ENCODE measurements at places on chromosomes 7 and 10.

- H3K27me3 ChIP-seq: no peaks in the 10 kb centered on the region
- peak overlapping the region; percentile 92 for H3K27ac ChIP-seq
- DNase-seq: peak; percentile 65
Observed at GRCh38 chr10:32055478-32056135, 618 bp downstream of the KIF5B start.

- H3K4me1 ChIP-seq: no peaks in the 10 kb centered on the region
- no peak for DNase-seq
- no peak overlapping the region for H3K4me3 ChIP-seq
Observed at GRCh38 chr7:49669285-49669684, 104.2 kb upstream of the VWC2 start.

DNA sequence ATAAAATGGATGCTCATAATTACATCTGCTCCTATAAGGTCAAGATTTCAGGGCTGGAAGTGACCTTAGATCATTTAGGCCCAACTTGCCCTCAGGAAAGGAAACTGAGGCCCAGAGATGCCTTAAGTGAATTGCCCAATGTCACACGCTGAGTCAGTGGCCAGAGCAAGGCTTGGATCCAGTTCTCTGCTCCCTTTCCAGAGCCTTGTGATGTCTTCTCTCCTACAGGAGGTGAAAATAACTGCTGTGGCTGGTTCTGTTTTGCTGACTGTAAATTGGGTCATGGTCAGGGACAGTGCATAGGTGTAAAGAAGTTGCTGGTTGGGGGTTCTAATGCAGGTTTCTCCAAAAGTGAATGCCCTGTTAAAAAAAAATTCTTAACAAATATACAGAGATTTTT, 91.3 kb downstream of the TCF7L2 start:
- H3K36me3 ChIP-seq: no peaks in the 10 kb centered on the region
- peaks cover 14% of the 10 kb centered on the region for H3K4me1 ChIP-seq
- H3K4me3 ChIP-seq: no peak overlapping the region
- no peak overlapping the region for H3K27ac ChIP-seq
- no peaks in the 10 kb centered on the region for H3K27me3 ChIP-seq
- DNase-seq: no peak

GRCh38 chr10:65350611-65351010, 1575.2 kb upstream of the LRRTM3 start:
- DNase-seq: no peak
- no peaks in the 10 kb centered on the region for H3K27me3 ChIP-seq
- H3K27ac ChIP-seq: no peak overlapping the region
- H3K36me3 ChIP-seq: no peaks in the 10 kb centered on the region

- H3K4me1 ChIP-seq: no peaks in the 10 kb centered on the region
- H3K36me3 ChIP-seq: no peaks in the 10 kb centered on the region
- H3K27me3 ChIP-seq: no peaks in the 10 kb centered on the region
- no peak overlapping the region for H3K4me3 ChIP-seq
- H3K27ac ChIP-seq: no peak overlapping the region
Observed at GRCh38 chr7:137296576-137296975, 47.0 kb downstream of the PTN start.

- no peaks in the 10 kb centered on the region for H3K4me1 ChIP-seq
- H3K27me3 ChIP-seq: peaks cover 20% of the 10 kb centered on the region
- no peak for DNase-seq
- no peaks in the 10 kb centered on the region for H3K36me3 ChIP-seq
- H3K27ac ChIP-seq: no peak overlapping the region
Observed at GRCh38 chr7:156143683-156144082, 331.4 kb upstream of the SHH start.

GRCh38 chr10:102633287-102633686, 11.0 kb upstream of the TRIM8 start:
- H3K27ac ChIP-seq: no peak overlapping the region
- H3K27me3 ChIP-seq: no peaks in the 10 kb centered on the region
- peaks cover 9% of the 10 kb centered on the region for H3K36me3 ChIP-seq
- H3K4me1 ChIP-seq: peaks cover 56% of the 10 kb centered on the region
- no peak overlapping the region for H3K4me3 ChIP-seq
- no peak for DNase-seq

- H3K27me3 ChIP-seq: no peaks in the 10 kb centered on the region
- H3K36me3 ChIP-seq: no peaks in the 10 kb centered on the region
- no peak overlapping the region for H3K4me3 ChIP-seq
- no peaks in the 10 kb centered on the region for H3K4me1 ChIP-seq
Observed at GRCh38 chr10:5527332-5528200, 2.8 kb downstream of the CALML3 start.

DNA sequence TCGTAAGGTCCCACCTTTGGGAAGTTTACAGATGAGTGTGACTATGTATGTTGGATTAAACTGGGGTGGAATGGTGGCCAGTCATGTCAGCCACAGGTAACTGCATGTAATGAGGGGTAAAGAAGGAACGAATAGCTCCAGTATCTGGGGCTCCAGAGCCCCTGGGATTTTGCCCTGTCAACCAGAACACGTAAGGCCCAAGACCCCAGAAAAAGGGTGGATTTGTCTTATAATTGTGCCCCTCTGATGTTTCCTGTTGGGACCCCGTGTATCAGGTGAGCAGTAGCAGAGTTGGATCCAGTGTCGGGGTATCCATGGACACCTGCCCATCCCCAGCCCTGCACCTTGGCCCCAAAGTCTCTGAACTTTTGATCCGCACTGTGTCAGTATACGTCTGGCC, 76.9 kb downstream of the ADARB2 start:
- no peaks in the 10 kb centered on the region for H3K4me1 ChIP-seq
- H3K27ac ChIP-seq: no peak overlapping the region
- H3K4me3 ChIP-seq: no peak overlapping the region
- no peaks in the 10 kb centered on the region for H3K27me3 ChIP-seq
- no peak for DNase-seq

- DNase-seq: no peak
- H3K27me3 ChIP-seq: no peaks in the 10 kb centered on the region
- peaks cover 13% of the 10 kb centered on the region for H3K4me1 ChIP-seq
- no peaks in the 10 kb centered on the region for H3K36me3 ChIP-seq
- peak overlapping the region; percentile 34 for H3K27ac ChIP-seq
- H3K4me3 ChIP-seq: peak overlapping the region; percentile 55
Observed at GRCh38 chr7:73668103-73668885, 663 bp downstream of the VPS37D start.

- peaks cover 18% of the 10 kb centered on the region for H3K4me1 ChIP-seq
- H3K27ac ChIP-seq: no peak overlapping the region
- H3K36me3 ChIP-seq: no peaks in the 10 kb centered on the region
- no peaks in the 10 kb centered on the region for H3K27me3 ChIP-seq
- H3K4me3 ChIP-seq: no peak overlapping the region
Observed at GRCh38 chr10:100364735-100365391, 17.8 kb downstream of the SCD start.

- H3K4me3 ChIP-seq: no peak overlapping the region
- H3K27me3 ChIP-seq: no peaks in the 10 kb centered on the region
- H3K36me3 ChIP-seq: no peaks in the 10 kb centered on the region
- no peak overlapping the region for H3K27ac ChIP-seq
- H3K4me1 ChIP-seq: no peaks in the 10 kb centered on the region
Observed at GRCh38 chr7:141231018-141231792, 157.3 kb downstream of the TMEM178B start.

DNA sequence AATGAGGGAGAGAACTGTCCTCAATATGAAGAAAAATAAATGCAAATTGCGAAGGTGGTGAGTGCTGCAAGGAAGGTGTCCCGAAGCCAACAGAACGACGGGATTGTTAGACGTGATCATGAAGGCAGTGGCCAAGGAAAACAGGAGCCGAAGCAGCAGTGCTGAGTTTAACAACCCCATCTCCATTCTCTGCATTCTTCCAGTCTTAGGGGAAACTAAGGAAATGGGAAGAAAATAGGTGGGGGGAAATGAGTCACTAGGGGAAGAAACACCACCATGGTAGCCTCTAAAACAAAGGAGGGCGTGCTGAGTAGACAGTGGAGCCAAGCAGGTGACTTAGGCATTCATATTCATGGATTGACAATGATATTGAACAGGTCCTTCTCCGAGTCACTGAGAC, 192.2 kb upstream of the AKR1E2 start:
- H3K27me3 ChIP-seq: no peaks in the 10 kb centered on the region
- no peaks in the 10 kb centered on the region for H3K36me3 ChIP-seq
- H3K4me1 ChIP-seq: no peaks in the 10 kb centered on the region
- no peak overlapping the region for H3K4me3 ChIP-seq

GRCh38 chr10:62031507-62031906, 130.0 kb downstream of the ARID5B start:
- H3K27me3 ChIP-seq: no peaks in the 10 kb centered on the region
- peaks cover 3% of the 10 kb centered on the region for H3K4me1 ChIP-seq
- H3K27ac ChIP-seq: no peak overlapping the region
- no peaks in the 10 kb centered on the region for H3K36me3 ChIP-seq
- H3K4me3 ChIP-seq: no peak overlapping the region

- no peak for DNase-seq
- H3K27ac ChIP-seq: no peak overlapping the region
- no peaks in the 10 kb centered on the region for H3K27me3 ChIP-seq
- no peak overlapping the region for H3K4me3 ChIP-seq
Observed at GRCh38 chr10:81898518-81898917, 23.5 kb downstream of the NRG3 start.

DNA sequence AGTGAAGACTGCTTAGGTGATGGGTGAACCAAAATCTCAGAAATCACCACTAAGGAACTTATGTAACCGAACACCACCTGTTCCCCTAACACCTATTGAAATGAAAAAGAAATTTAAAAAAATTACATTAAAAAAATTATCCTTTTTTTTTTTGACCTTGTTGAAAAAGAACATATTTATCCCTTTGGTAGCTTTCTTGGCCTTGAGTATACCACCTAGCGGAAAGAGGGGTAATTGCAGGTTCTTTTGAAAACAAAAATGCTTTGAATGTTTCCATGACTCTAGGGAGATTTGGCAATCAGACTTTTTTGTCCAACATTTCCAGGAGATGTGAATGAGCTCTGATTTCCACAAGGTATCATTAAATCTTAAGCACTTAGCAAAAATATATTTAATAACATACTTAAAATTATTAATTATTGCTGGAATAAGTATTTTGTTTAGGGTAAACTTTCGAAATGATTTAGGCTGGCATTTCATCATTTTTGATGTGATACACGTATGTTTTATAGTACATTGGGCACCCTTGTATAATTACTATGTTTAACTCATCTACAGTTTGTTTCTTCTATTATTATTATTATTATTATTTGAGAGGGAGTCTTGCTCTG, 47.0 kb upstream of the ELMO1 start:
- no peaks in the 10 kb centered on the region for H3K27me3 ChIP-seq
- H3K36me3 ChIP-seq: no peaks in the 10 kb centered on the region
- H3K4me3 ChIP-seq: no peak overlapping the region
- H3K4me1 ChIP-seq: no peaks in the 10 kb centered on the region

GRCh38 chr10:543131-543530, 146.3 kb downstream of the DIP2C start:
- H3K27me3 ChIP-seq: no peaks in the 10 kb centered on the region
- H3K27ac ChIP-seq: no peak overlapping the region
- no peak for DNase-seq
- H3K4me1 ChIP-seq: peaks cover 5% of the 10 kb centered on the region

DNA sequence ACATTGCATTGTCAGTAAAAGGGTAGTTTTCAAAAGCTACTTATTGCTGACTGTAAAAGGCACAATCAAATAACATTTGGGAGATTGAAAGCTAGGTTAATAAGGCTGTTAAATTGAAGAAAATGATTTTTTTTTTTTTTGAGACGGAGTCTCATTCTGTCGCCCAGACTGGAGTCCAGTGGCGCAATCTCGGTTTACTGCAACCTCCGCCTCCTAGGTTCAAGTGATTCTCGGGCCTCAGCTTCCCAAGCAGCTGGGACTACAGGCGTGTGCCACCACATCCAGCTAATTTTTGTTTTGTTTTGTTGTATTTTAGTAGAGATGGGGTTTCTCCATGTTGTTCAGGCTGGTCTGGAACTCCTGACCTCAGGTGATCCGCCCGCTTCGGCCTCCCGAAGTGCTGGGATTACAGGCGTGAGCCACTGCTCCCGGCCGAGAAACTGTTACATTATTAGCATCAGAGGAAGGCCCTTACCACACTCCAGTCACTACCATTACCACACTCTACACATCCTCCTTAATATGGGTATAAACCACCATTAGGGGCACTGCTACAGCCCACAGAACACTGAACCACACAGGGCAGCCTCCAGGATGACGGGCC, 1.0 kb downstream of the CYP51A1 start:
- H3K36me3 ChIP-seq: peaks cover 31% of the 10 kb centered on the region
- H3K4me1 ChIP-seq: peaks cover 24% of the 10 kb centered on the region
- H3K27me3 ChIP-seq: no peaks in the 10 kb centered on the region
- no peak for DNase-seq
- H3K4me3 ChIP-seq: peak overlapping the region; percentile 86

DNA sequence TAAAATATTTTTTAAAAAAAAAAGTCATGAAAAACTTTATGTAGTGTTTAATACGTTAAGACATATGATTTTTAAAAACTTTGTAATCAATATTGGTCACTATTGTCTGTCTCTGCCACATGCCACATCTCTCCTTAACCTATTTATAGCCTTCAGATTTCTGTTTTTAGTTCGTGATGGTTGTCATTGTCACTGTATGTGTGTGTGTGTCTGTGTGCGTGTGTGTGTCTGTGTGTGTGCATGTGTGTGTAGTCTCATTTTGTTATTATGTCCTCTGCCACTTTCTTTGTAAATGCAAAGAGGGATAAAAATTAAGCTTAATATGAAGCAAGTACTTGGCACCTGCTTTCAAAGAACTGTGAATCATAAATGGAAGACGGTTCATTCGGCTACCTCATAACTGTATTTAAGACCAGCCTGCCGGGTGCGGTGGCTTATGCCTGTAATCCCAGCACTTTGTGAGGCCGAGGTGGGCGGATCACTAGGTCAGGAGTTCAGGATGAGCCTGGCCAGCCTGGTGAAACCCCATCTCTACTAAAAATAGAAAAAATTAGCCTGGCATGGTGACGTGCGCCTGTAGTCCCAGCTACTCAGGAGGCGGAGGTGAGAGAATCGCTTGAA, 354.0 kb downstream of the ARL4A start:
- DNase-seq: no peak
- no peaks in the 10 kb centered on the region for H3K4me1 ChIP-seq
- no peak overlapping the region for H3K27ac ChIP-seq
- H3K27me3 ChIP-seq: no peaks in the 10 kb centered on the region
- H3K4me3 ChIP-seq: no peak overlapping the region
- H3K36me3 ChIP-seq: no peaks in the 10 kb centered on the region

- H3K36me3 ChIP-seq: no peaks in the 10 kb centered on the region
- no peak for DNase-seq
- no peak overlapping the region for H3K27ac ChIP-seq
- H3K27me3 ChIP-seq: no peaks in the 10 kb centered on the region
Observed at GRCh38 chr10:75432763-75433162, 1.3 kb downstream of the LRMDA start.

- no peak overlapping the region for H3K27ac ChIP-seq
- no peak overlapping the region for H3K4me3 ChIP-seq
- H3K4me1 ChIP-seq: no peaks in the 10 kb centered on the region
- H3K36me3 ChIP-seq: no peaks in the 10 kb centered on the region
- no peak for DNase-seq
Observed at GRCh38 chr10:25808372-25808771, 125.7 kb upstream of the MYO3A start.

GRCh38 chr7:15667991-15668390, 18.5 kb downstream of the MEOX2 start:
- no peak overlapping the region for H3K27ac ChIP-seq
- no peaks in the 10 kb centered on the region for H3K36me3 ChIP-seq
- no peak for DNase-seq
- H3K27me3 ChIP-seq: no peaks in the 10 kb centered on the region
- H3K4me1 ChIP-seq: no peaks in the 10 kb centered on the region

All from heart right ventricle (tissue), 16 donors.